ENCODE measurements at places on chromosomes 12 and 14. TPM values are rescaled to one million over a fixed set of nuclear protein-coding genes. Genes with fewer than 3 reads are reported as not detected.

- no peaks in the 10 kb centered on the region for H3K4me1 ChIP-seq
- H3K27me3 ChIP-seq = no peaks in the 10 kb centered on the region
- no peak overlapping the region for H3K4me3 ChIP-seq
- no peak for DNase-seq
These were observed 377.4 kb downstream of the NAV3 start for GRCh38 chr12:78208092-78208491.

The RILPL1 gene
- 93.1 TPM for total RNA-seq

The ADGRD1 gene
- total RNA-seq = 168 TPM

The CIDEB gene
- total RNA-seq = 6.6 TPM

- H3K27me3 ChIP-seq = no peaks in the 10 kb centered on the region
- H3K27ac ChIP-seq = no peak overlapping the region
- no peak for DNase-seq
- H3K36me3 ChIP-seq = no peaks in the 10 kb centered on the region
- no peaks in the 10 kb centered on the region for H3K4me1 ChIP-seq
These were observed 112.0 kb upstream of the TMCC3 start for GRCh38 chr12:94762259-94762942.

The LPAR5 gene
- 1.6 TPM for total RNA-seq

Data from right atrium auricular region (tissue), 2 donors.